Fibroblast of lung (primary cell): ENCODE measurements at places on chromosomes 2 and 18.

GRCh38 chr2:217976301-217976700, 26.5 kb downstream of the TNS1 start:
- no peaks in the 10 kb centered on the region for H3K36me3 ChIP-seq
- H3K4me1 ChIP-seq, result peaks cover 13% of the 10 kb centered on the region
- no peak overlapping the region for H3K4me3 ChIP-seq
- H3K27ac ChIP-seq, result no peak overlapping the region
- H3K27me3 ChIP-seq, result no peaks in the 10 kb centered on the region

DNA sequence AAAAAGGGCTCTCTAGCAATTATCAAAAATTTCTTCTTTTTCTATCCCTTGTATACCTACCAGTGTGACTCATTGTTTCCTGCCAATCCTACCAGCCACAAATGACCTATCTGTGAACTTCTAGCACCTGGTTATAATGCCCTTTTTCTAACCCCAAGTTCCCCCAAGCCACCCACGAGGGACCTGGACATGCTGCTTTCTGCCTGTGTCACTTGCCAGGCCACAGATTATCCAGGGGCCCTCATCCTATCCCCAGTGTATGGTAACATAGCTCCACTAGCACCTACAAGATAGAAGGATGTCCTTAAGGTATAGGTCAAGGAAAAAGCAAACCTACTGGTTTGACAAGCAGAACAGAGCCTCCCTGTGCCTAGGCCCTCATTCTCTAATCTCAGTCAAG, 26.8 kb downstream of the AAK1 start:
- H3K4me3 ChIP-seq, result no peak overlapping the region
- peak; percentile 47 for DNase-seq
- no peak overlapping the region for H3K27ac ChIP-seq
- peaks cover 2% of the 10 kb centered on the region for H3K36me3 ChIP-seq
- H3K27me3 ChIP-seq, result no peaks in the 10 kb centered on the region

- H3K27me3 ChIP-seq, result no peaks in the 10 kb centered on the region
- no peak overlapping the region for H3K27ac ChIP-seq
- peaks cover 7% of the 10 kb centered on the region for H3K4me1 ChIP-seq
- no peak overlapping the region for H3K4me3 ChIP-seq
- peak; percentile 70 for DNase-seq
- H3K36me3 ChIP-seq, result no peaks in the 10 kb centered on the region
These were observed 14.6 kb upstream of the DYNC2LI1 start for GRCh38 chr2:43759195-43759594.

DNA sequence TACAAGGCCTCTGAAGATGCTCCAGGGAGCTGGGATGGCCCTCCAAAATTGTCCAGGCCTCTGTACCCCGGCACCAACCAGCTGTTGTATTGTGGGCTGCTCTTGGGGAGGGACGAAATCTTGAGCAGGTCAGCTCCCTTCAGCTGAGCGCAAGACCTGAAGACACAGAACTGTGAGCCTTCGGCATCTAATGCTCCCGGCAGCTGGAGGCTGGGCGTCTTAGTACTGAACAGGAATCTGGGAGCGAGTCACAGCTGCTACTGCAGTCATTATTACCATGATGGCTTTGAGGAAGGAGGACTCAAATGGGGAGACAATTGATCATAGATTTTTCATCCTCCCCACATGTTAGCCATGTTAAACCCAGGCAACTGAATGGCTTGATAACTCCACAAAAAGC, 83.0 kb upstream of the LTBP1 start:
- peaks cover 3% of the 10 kb centered on the region for H3K27me3 ChIP-seq
- no peak for DNase-seq
- no peak overlapping the region for H3K4me3 ChIP-seq
- peaks cover 18% of the 10 kb centered on the region for H3K4me1 ChIP-seq
- H3K27ac ChIP-seq, result no peak overlapping the region
- no peaks in the 10 kb centered on the region for H3K36me3 ChIP-seq

DNA sequence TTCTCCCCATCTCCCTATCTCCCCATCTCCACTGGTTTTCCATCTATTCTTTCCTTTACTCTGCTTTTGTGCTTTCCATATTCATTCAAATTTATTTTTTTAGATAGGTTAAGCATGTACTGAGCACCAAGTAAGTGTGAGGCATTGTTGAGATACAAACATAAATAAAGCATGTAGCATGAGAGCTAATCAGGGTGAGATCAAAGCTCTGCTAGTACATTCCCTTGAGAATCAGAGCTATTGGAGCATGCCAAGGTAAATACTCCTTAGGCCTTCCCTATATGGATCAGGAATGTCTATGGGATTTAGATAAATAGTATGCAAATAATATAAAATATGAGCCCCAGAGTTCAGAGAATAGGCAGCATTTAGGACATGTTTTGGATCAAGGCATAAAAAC, 25.3 kb downstream of the BABAM2 start:
- no peak overlapping the region for H3K4me3 ChIP-seq
- no peak overlapping the region for H3K27ac ChIP-seq
- H3K36me3 ChIP-seq, result no peaks in the 10 kb centered on the region
- H3K4me1 ChIP-seq, result no peaks in the 10 kb centered on the region
- DNase-seq, result no peak

- H3K4me1 ChIP-seq, result peaks cover 2% of the 10 kb centered on the region
- peak; percentile 14 for DNase-seq
- H3K4me3 ChIP-seq, result no peak overlapping the region
- H3K36me3 ChIP-seq, result peaks cover 5% of the 10 kb centered on the region
These were observed 34.1 kb downstream of the SS18 start for GRCh38 chr18:26056291-26056690.

DNA sequence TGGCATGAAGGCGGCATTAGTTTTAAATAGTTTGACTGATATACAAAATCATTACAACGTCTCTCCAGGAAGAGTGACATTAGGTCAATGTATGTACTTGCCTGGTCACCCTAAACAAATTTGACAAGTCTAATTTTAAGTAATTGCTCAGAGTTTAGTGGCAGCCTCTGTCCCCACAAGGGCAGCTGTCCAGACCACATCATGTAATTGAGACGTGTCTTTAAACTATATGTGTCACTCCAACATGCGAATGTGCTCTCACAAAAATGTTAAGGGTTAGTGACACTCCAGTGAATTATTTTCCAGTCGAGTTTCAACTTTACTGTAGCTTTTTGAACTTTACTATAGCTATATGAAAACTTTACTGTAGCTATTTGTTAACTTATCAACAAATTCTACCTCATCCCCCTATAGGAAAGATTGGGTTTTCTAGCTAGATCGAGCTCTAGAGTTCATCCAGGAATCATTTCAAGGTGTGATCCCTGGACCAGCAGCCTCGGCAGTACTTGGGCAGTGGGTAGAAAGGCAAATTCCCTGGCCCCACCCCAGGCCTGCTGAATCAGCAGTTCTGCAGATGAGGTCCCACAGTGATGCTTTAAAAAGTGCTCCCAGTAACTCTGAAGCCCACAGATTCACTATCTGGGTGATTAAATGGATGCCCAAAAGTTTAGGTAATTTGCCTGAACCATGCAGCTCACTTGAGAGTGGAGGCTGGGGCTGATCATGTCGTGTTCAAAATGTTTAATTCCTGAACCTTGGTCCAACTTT, 66.4 kb upstream of the POU3F3 start:
- no peaks in the 10 kb centered on the region for H3K4me1 ChIP-seq
- H3K4me3 ChIP-seq, result no peak overlapping the region
- H3K27ac ChIP-seq, result no peak overlapping the region

GRCh38 chr2:218013289-218013688, 10.5 kb upstream of the TNS1 start:
- no peak for DNase-seq
- no peaks in the 10 kb centered on the region for H3K27me3 ChIP-seq
- no peak overlapping the region for H3K4me3 ChIP-seq

GRCh38 chr2:18413676-18414396, 146.6 kb downstream of the RDH14 start:
- no peaks in the 10 kb centered on the region for H3K27me3 ChIP-seq
- H3K4me3 ChIP-seq, result no peak overlapping the region
- peaks cover 4% of the 10 kb centered on the region for H3K4me1 ChIP-seq
- H3K36me3 ChIP-seq, result no peaks in the 10 kb centered on the region
- DNase-seq, result peak; percentile 89

DNA sequence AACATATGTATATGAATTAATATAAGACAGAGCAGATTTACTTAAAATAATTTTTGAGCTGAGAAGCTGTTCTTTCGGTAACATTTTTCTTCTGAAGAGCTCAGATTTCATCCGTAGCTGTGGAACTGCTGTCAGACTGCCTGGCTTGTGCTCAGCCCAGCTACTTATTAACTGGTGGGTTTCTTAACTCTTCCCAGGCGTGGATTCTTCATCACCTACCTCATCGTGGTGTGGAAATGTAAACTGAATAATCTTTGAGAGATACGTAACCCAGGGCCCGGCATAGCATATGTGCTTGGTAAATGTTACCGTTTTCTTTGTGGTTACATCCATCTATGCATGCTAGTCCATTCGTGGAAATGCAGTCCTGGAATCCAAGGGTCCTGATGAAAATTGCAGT, 145.0 kb downstream of the MCFD2 start:
- H3K27me3 ChIP-seq, result no peaks in the 10 kb centered on the region
- H3K36me3 ChIP-seq, result no peaks in the 10 kb centered on the region
- H3K27ac ChIP-seq, result no peak overlapping the region
- H3K4me1 ChIP-seq, result peaks cover 5% of the 10 kb centered on the region
- DNase-seq, result peak; percentile 91

DNA sequence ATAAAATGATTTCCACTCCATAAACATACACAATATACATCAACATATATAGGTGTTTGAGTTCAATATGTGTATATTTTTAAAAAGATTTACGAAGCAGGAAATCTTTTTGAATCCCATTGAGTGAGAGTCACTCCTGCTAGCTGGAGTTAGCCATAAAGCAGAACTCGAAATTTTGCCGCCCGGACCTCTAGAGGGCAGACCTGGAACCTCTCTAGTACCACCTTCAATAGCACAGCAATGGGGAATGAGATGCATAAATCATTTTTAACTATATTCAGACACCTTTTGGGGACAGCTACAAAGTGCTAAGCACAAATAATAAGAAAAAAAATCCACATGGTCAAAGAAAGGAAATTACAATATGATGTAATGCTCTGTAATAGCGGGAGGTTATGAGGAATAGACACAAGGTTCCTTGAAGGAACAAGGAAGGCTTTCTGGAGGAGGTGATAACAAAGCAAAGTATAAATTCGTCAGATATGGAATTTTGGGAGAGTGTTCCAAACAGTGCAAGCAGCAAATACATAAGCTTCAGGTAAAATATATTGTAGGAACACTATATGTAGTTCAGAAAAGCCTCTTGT, 533.4 kb downstream of the ERBB4 start:
- no peaks in the 10 kb centered on the region for H3K4me1 ChIP-seq
- no peak overlapping the region for H3K4me3 ChIP-seq
- no peaks in the 10 kb centered on the region for H3K27me3 ChIP-seq

DNA sequence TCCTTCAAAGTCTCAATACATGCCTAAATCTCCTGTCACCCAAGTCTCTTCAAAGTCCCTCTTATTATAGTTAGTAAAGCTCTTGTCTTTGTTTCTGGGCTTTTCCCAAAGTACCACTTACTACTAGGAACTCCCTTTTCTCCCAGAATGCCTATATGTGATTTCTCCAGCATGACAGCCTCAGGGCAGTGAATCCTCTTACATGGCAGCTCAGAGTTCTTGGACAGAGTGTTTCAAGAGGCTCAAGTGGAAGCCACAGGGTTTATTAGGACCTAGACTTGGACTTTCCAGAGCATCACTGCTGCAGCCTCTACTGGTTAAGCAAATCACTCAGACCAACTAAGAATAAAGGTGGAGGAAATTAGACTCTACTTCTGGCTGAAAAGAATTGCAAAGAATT, 98.9 kb downstream of the CSRNP3 start:
- H3K27ac ChIP-seq, result no peak overlapping the region
- H3K27me3 ChIP-seq, result no peaks in the 10 kb centered on the region
- no peak overlapping the region for H3K4me3 ChIP-seq
- DNase-seq, result no peak
- no peaks in the 10 kb centered on the region for H3K36me3 ChIP-seq

GRCh38 chr18:24227977-24228666, 89.3 kb downstream of the CABYR start:
- H3K27ac ChIP-seq, result no peak overlapping the region
- H3K27me3 ChIP-seq, result no peaks in the 10 kb centered on the region
- H3K4me3 ChIP-seq, result no peak overlapping the region
- H3K4me1 ChIP-seq, result peaks cover 10% of the 10 kb centered on the region

GRCh38 chr18:55250768-55251173, 291.5 kb upstream of the CCDC68 start:
- peaks cover 3% of the 10 kb centered on the region for H3K36me3 ChIP-seq
- peaks cover 8% of the 10 kb centered on the region for H3K4me1 ChIP-seq
- peak overlapping the region; percentile 0 for H3K4me3 ChIP-seq
- H3K27ac ChIP-seq, result peak overlapping the region; percentile 31
- no peaks in the 10 kb centered on the region for H3K27me3 ChIP-seq

DNA sequence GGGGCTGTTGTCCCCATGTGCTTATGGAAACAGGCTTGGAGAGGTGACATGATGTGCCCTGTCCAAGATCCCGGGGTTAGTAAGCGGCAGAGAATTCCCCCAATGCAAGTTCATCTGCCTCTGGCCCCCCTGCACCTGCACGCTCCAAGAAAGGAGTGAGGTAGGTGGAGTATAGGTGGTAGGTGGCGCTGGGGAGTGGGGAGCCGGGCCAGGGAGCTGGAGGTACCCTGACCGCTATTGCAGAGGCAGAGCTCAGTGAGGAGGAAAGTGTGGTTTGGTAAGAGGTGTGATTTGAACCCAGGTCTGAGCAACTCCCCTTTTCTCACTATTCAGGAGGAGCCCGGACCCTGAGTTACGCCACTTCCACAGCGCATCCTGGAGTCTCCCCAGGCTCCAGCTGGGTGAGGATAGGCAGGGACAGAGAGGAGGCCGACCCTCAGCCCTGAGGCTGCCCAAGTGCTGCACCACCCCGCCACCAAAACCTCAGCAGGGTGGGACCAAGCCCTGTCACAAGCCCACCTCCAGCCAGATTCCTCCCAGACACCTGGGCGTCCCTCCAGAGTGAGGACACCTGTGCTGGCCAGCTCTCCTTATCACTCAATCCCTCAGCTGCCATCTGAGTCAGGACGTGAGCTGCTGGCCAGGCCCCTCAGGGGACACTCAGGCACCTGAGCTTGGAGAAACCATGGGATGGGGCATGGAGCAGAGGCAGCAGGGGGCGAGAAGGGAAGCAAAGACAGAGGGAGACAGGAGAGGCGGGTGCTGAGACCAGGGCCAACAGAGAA, 5.6 kb downstream of the HAAO start:
- H3K36me3 ChIP-seq, result no peaks in the 10 kb centered on the region
- H3K4me1 ChIP-seq, result no peaks in the 10 kb centered on the region
- no peak overlapping the region for H3K4me3 ChIP-seq
- no peak overlapping the region for H3K27ac ChIP-seq
- peaks cover 3% of the 10 kb centered on the region for H3K27me3 ChIP-seq
- DNase-seq, result no peak

DNA sequence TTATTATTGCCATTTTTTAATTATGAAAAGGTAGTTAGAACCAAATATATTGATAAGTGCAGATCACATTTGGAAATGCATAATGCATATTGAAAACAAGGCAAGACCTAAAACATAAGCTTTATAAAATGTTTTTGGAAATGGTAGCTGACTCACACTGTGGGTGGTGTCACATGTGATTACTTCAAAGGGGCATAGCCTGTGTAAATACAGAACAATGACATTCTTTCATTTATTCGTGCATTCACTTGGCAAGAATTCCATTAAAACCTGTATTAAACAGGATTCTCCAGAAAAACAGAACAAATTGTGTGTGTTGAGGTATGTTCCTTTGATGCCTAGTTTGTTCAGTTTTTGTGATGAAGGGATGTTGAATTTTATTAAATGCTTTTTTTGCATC, 427.3 kb upstream of the ST6GAL2 start:
- no peaks in the 10 kb centered on the region for H3K27me3 ChIP-seq
- no peak overlapping the region for H3K27ac ChIP-seq
- H3K4me1 ChIP-seq, result no peaks in the 10 kb centered on the region
- H3K4me3 ChIP-seq, result no peak overlapping the region
- no peaks in the 10 kb centered on the region for H3K36me3 ChIP-seq
- DNase-seq, result no peak

- no peaks in the 10 kb centered on the region for H3K27me3 ChIP-seq
- peak overlapping the region; percentile 93 for H3K27ac ChIP-seq
- H3K36me3 ChIP-seq, result no peaks in the 10 kb centered on the region
- peaks cover 15% of the 10 kb centered on the region for H3K4me1 ChIP-seq
- peak overlapping the region; percentile 25 for H3K4me3 ChIP-seq
These were observed 1.8 kb downstream of the MPV17 start for GRCh38 chr2:27320958-27321543.
